ENCODE measurements at places on chromosomes 3 and 15. TPM values are rescaled to one million over a fixed set of nuclear protein-coding genes. Genes with fewer than 3 reads are reported as not detected.

GPR27 gene
- 0.10 TPM for total RNA-seq

ZBBX gene
- total RNA-seq, result not detected

PLCH1 gene
- 0.08 TPM for total RNA-seq

DNA sequence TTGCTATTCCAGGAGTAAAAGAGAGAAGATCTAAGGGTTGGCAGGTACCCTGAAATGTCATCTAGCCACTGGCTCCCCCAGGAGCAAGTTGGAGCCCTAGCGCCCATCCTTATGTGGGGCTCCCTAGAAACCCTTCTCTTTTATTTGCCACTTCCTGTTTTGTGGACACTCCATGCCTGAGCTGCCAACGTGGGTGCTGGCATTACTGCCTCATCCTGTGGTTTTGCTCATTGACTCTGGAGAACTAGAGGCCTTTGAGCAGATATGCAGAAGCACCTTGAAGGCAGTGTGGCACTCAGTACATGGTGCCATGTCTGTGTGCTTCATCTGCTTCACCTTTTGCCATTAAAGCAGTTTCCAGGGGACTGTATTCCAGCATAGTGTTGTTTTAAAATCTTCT lies 8.1 kb downstream of the EDEM1 start:
- no peak for DNase-seq

- no peak for DNase-seq
Observed at GRCh38 chr3:146640955-146641867, 36.1 kb upstream of the PLSCR5 start.

DNA sequence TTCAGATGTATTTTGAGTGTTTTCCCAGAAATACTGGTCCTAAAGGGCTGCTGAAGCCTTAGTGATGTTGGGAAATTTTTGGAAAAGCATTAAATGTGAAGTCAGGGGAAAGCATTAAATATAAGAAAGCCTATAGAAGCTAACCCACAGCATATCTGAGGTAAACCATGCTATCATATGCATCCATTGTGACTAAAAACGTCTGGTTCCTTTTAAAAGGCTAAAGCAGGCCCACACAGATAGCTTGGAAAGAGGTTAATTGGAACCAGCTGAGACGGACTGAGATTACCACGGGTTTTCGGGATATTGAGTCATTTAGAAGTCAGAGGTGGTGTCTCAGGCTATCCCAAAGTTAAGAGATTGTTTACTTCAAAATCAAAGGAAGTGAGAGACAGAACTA lies 78.2 kb downstream of the CYP19A1 start:
- no peak for DNase-seq

- DNase-seq, result no peak
Observed at GRCh38 chr3:186053954-186054791, 54.7 kb downstream of the ETV5 start.

- no peak for DNase-seq
Observed at GRCh38 chr3:127093312-127093711, 99.6 kb upstream of the PRR23E start.

DNA sequence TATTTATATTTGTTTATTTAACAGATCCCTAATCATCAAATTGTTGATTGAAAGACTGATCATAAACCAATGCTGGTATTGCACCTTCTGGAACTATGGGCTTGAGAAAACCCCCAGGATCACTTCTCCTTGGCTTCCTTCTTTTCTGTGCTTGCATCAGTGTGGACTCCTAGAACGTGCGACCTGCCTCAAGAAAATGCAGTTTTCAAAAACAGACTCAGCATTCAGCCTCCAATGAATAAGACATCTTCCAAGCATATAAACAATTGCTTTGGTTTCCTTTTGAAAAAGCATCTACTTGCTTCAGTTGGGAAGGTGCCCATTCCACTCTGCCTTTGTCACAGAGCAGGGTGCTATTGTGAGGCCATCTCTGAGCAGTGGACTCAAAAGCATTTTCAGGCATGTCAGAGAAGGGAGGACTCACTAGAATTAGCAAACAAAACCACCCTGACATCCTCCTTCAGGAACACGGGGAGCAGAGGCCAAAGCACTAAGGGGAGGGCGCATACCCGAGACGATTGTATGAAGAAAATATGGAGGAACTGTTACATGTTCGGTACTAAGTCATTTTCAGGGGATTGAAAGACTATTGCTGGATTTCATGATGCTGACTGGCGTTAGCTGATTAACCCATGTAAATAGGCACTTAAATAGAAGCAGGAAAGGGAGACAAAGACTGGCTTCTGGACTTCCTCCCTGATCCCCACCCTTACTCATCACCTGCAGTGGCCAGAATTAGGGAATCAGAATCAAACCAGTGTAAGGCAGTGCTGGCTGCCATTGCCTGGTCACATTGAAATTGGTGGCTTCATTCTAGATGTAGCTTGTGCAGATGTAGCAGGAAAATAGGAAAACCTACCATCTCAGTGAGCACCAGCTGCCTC lies 14.7 kb downstream of the THBS1 start:
- DNase-seq, result no peak

GRCh38 chr15:86653344-86654197 lies 573.9 kb downstream of the AGBL1 start:
- no peak for DNase-seq

Data from left lobe of liver (tissue), 2 donors.